ENCODE measurements at places on chromosomes 16 and 17. TPM values are rescaled to one million over a fixed set of nuclear protein-coding genes. Genes with fewer than 3 reads are reported as not detected.

- no peak for DNase-seq
Measured at GRCh38 chr16:70663524-70664324, 17.4 kb downstream of the IL34 start.

- DNase-seq: peak; percentile 46
Measured at GRCh38 chr17:33686171-33686570, 393.1 kb upstream of the ASIC2 start.

Gene GPR139
- total RNA-seq: not detected

- peak; percentile 56 for DNase-seq
Measured at GRCh38 chr17:73478768-73479424, 165.3 kb downstream of the SDK2 start.

DNA sequence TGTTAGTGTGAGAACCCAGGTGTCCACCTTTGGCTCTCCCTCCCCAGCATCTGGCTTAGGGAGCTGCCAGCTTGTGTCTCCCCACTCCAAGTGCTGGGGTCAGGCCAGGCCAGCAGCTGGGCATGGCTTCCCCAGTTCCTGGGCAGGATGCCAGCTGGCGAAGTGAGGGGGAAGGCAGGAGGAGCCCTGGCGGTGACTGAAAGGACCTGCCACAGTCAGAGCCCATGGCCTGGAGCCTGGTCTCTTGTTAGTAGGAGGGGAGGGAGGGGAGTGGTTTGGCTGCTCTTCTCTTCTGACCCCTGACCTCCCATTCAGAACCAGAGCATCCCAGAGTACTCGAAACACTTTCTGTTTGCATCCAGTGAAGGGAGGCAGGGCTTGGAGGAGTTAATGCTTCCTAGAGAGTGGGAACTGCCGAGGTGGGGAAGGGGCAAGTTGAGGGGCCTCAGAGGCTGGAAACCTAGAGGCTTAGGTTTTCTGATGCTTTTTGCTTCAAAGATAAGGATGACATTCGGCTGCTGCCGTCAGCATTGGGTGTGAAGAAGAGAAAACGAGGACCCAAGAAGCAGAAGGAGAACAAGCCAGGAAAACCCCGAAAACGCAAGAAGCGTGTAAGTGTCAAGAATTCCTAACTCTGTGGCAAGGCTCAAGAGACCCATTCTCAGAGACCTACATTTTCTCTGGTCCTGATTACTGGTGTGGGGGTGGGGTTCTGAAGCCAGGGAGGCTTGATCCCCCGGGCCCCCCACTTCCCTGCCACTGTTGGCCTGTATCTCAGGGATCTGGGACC, 772 bp downstream of the CHD3 start:
- peak; percentile 84 for DNase-seq

- DNase-seq: no peak
Measured at GRCh38 chr17:37694734-37695133, 50.1 kb downstream of the HNF1B start.

- no peak for DNase-seq
Measured at GRCh38 chr16:66522816-66523590, 26.9 kb downstream of the TK2 start.

- DNase-seq: no peak
Measured at GRCh38 chr16:68234188-68235107, 1.5 kb downstream of the ESRP2 start.

GRCh38 chr16:89067677-89068443, 25.8 kb upstream of the ACSF3 start:
- DNase-seq: no peak

DNA sequence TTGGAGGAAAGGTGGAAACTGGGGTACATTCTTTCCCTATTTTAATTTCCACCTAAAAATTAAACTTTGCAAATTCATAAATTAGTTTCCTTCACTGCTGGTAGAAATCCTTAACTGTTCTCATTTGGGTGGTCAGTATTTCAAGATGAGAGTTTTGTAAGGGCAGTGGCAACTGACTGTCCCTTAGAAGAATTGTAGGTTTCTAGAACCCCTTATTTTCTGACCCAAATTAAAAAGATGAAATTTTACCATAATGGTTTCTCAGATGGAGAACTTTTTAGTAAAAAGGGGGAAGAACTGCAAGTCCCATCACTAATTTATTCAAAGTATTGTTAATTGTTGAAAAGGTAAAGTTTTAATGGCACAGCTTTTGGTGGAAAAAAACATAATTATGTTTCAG, 5.6 kb downstream of the IGF2BP1 start:
- no peak for DNase-seq

Gene HS3ST4
- total RNA-seq: not detected

GRCh38 chr17:20254541-20254940, 212.8 kb downstream of the LGALS9B start:
- no peak for DNase-seq

- no peak for DNase-seq
Measured at GRCh38 chr16:58960034-58960433, 225.9 kb upstream of the GOT2 start.

Gene PIGL
- total RNA-seq: 9.4 TPM

Gene NOG
- not detected for total RNA-seq

- no peak for DNase-seq
Measured at GRCh38 chr17:11637796-11638195, 39.5 kb downstream of the DNAH9 start.

GRCh38 chr17:70875729-70876310, 706.5 kb downstream of the KCNJ2 start:
- no peak for DNase-seq

DNA sequence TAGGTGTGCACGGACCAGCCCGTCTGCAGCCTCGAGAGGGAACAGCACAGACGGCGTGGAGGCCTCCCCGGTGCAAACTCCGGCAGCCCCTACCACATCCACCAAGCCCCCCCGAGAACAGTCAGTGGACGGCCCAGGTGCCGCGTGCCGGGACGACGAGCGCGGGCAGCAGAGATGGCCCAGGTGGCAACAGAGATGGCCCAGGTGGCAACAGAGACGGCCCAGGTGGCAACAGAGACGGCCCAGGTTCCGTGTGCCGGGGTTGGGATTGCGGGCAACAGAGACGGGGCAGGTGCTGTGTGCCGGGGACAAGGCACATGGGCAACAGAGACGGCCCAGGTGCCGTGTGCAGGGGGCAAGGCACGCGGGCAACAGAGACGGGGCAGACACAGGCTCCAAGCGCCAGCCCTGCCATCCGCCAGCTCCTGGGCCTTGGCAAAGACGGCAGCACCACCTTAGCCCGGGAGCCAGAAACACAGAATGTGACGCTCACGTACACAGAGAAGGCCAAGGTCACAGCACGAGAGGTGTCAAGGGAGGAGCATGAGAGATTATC, 31.1 kb downstream of the RPH3AL start:
- DNase-seq: no peak

DNA sequence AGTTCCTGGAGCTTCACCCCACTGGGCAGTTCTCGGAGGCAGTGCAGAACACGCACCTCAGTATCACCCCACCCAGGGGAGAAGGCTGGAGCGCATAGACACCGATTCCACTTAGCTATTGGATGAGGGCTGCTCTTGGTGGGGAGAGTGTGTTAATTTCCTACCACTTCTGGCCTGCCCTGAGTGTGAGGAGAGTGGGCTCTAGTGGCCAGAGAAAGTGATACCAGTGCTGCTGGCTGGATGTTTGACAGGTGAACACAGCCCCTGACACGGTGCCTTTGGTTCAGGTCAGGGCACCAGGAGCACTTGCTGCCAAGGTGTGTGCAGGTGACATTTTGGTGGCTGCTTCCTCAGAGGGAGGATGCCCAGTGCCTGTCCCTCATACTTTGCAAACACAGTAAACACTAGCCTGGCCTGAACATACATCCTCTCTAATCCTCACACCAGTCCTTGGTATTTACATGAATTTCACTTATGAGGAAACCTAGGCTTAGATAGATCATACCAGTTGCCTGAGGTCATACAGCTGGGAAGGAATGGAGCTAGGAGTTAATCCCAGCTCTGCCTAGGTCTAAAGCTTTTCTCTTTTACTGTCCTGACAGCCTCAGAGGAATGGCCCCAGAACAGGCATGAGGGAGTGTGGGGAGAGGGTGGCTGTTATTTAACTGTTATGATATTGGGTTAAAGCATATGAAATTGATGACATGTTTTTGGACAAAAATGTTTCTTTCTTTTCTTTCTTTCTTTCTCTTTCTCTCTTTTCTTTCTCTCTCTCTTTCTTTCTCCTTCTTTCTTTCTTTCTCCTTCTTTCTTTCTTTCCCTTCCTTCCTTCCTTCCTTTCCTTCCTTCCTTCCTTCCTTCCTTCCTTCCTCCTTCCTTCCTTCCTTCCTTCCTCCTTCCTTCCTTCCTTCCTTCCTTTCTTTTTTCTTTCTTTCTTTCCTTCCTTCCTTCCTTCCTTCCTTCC, 21.0 kb upstream of the ITGAX start:
- DNase-seq: peak; percentile 78

DNA sequence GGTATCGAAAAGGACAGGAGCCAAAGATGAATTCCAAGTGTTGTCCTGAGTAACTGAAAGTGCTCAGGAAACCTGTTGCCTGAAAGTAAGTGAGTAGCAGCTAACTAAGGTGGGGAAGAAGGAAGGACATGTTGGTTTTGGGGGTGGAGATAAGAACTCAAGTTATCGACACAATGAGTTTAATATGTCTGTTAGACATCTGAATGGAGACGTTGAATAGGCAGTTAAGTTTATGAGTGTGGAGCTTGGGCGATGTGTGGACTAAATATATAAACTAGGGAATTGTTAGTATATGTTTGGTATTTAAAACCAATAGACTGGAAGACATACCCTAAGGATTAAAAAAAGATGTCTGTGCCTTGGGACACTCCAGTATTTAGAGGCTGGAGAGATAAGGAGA, 82.7 kb upstream of the ASIC2 start:
- no peak for DNase-seq

DNA sequence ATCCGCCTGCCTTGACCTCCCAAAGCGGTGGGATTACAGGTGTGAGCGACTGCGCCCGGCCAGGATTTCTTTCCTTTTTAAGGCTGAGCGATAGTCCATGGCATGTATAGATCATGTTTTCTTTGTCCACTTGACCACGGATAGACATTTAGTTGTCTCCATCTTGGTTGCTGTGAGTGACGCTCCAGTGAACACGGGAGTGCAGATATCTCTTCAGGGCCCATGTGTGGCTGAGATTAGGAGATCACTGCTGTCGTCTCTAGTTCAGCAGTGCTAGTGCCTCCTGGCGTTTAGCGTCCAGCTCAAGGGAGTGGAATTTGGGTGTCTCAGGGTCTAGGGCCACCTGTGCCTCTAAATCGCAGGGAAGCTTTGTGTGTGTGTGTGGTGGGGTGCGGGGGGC, 41.5 kb downstream of the ABCC1 start:
- no peak for DNase-seq

GRCh38 chr16:23321206-23321875, 19.2 kb downstream of the SCNN1B start:
- no peak for DNase-seq

- peak; percentile 91 for DNase-seq
Measured at GRCh38 chr16:30844671-30845449, 49.0 kb downstream of the BCL7C start.

DNA sequence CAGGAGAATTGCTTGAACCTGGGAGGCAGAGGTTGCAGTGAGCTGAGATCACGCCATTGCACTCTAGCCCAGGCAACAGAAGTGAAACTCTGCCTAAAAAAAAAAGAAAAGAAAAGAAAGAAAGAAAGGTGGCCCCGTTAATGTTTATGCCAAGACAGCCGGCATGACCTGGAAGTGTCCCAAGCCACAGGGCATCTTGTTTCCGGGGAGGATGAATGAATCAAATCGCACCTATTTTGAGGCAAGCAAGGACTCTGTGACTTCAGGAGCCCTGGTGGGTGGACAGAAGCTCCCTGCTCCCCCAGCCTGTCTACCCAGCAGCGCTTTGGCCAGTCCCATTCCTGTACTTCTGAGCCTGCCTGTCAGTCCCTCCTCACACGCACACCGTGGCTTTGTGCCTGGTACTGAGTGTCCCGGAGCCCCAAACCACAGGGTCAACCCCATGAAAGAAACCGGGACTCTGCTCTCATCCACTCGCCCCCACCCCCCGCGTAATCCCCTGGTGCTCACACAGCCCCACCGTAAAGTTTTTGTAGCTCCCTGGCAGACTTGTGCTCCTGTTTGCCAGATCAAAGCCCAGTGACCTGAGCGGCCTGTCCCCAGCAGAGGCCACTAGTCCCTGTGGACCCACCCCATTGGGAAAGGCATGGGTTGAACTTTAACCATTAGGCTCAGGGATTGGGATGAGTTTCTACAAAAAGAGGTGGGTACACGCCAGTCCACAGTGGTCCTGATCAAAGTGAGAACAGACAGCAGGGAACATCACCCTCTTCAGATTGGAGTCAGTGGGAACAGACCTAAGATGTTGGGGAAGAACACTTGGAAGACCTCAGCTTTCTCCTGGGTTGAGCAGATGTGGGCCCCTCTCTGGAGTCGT, 19.3 kb downstream of the CD2BP2 start:
- DNase-seq: peak; percentile 16

Gene ZMYND15
- total RNA-seq: 0.11 TPM

- no peak for DNase-seq
Measured at GRCh38 chr17:8153525-8153956, 1.3 kb upstream of the PER1 start.

Gene MEIOC
- 0.16 TPM for total RNA-seq

GRCh38 chr16:23015580-23015979, 133.7 kb downstream of the USP31 start:
- no peak for DNase-seq

- no peak for DNase-seq
Measured at GRCh38 chr17:38706505-38707216, 1.6 kb downstream of the MLLT6 start.

GRCh38 chr17:1264196-1264595, 6.0 kb upstream of the BHLHA9 start:
- no peak for DNase-seq

Gene ITGA2B
- total RNA-seq: 0.43 TPM

Gene KPNA2
- total RNA-seq: 374 TPM

Gene SLC5A2
- total RNA-seq: 0.05 TPM

Gene CTRB2
- not detected for total RNA-seq

DNA sequence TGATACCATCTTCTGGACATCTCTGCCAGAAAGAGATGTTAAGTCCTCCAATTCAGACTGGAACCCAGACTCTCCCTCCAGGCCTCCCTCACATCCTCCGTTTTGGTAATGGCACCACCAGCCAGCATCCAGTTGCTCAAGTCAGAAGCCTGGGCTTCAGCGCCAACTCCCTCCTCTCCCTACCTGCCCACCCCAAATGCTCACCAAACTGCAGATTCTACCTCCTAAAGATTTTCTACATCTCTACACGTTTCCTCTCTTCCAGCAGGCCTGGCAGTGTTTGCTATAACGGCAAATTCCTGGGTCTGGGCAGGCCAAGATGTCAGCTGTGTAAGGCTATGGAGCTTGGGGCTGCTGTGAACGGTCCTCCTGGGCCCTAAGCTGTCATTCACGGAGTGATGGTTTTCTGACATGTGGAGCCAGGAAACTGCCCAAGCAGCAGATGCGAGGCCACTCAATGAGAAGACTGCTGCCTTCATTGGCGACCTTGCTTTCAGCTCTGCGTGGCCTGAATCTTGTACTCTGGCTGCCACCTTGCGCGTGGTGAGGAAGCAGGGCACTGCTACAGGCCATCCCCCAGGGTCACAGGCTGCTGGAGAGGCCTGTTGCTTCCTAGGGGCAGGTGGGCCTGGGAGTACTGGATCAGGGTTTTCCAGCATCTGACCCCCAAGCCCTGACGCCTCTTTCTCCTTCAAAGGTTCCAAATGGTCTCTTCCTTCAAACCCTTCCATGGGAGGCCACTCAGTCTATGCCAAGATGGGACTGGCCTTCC, 37.7 kb downstream of the TBX4 start:
- DNase-seq: no peak
